ENCODE measurements at places on chromosomes 4 and X.

DNA sequence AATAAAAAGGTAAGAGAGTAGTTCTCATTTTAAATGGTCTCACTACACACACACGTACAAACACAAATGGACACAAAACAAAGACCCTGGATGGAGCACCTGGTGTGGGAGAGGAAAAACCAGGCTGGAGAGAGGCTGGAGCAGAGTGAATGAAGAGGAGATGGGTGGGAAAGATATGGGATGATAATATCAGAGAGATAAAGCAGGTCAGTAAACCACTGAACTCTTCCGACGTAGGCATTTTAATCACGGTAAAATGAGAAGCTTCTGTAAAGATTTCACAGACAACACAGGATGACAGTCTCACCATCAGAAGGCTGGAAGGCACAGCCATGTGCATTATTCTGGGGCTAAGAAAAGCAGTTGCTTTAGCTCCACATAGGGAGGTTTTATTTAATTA, 532.8 kb downstream of the KCNIP4 start:
- DNase-seq, result no peak

DNA sequence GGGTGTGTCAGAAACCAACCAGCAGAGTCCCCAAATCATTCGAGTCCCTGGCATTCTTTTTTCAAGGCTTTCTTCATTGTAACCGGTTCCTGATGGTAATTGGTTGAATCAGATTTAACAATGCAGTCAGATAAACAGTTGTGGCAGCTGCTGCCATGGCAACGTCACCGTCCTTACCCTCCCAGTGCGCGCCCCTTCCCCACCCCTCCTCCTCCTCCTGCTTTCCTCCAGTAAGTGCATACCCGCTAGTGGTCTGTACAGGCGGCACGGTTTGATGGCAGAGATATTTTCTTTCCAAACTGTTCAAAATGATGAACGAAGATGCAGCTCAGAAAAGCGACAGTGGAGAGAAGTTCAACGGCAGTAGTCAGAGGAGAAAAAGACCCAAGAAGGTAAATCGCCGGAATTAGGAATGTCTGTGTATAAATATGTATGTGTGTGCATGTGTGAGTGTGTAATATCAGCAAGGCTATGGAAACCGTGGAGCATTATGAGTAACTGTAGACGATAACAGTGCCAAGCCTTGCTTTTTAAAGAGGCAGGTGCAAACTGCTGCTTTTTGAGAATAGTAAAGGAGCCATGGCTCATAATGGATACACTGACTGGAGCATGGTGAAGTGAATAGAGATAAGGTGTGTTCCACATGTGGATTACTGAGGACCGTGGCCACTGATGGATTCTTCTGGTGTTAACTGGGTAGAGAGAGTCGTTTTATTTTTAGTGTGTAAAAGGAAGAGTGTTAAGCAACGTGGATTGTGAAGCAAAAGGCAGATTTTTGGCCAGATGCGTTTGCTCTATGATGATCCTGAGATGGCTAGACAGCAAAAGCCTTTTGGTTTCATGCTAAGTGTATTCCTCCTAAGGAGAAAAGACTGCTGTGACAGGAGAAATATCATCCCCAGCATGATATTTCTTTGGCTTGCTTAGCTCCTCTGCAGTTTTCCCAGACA, at the start of gene ANK2:
TSS of gene ANK2 (plus strand) at position 233 of the 950 bp plus-strand sequence. CDS start at position 309, 76 bp downstream.
- DNase-seq, result no peak

- no peak for DNase-seq
These were observed 86.2 kb upstream of the KIT start for GRCh38 chr4:54571293-54572151.

- DNase-seq, result no peak
These were observed 478.9 kb downstream of the KCNIP4 start for GRCh38 chr4:21469438-21470300.

- no peak for DNase-seq
These were observed 3.0 kb downstream of the ZIC3 start for GRCh38 chrX:137568741-137569469.

GRCh38 chrX:9747644-9748043, 18.0 kb downstream of the GPR143 start:
- DNase-seq, result no peak

DNA sequence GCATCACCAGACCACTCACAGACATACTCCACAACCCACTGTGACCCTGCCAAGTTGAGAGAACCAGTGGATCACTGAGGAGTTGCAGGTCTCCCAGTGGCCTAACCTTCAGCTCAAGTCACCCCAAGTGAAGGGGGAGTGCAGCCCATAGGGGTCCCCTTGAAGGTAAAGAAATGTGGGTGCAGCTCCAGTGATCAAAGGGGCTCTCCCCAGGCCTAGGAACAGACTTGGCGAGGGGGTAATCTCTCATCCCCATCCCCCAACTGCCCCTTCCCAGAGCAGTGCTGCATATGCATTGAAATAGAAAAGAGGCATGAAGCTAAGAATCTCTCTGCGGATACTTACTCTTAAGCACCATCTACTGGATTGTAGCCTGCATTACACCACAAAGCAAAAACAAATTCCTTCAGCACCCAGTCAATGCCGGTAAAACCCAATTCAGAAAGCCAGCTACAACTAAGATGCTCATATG, 27.0 kb downstream of the MAGEE1 start:
- DNase-seq, result no peak

GRCh38 chr4:123018396-123018775, 96.0 kb upstream of the NUDT6 start:
- DNase-seq, result no peak

DNA sequence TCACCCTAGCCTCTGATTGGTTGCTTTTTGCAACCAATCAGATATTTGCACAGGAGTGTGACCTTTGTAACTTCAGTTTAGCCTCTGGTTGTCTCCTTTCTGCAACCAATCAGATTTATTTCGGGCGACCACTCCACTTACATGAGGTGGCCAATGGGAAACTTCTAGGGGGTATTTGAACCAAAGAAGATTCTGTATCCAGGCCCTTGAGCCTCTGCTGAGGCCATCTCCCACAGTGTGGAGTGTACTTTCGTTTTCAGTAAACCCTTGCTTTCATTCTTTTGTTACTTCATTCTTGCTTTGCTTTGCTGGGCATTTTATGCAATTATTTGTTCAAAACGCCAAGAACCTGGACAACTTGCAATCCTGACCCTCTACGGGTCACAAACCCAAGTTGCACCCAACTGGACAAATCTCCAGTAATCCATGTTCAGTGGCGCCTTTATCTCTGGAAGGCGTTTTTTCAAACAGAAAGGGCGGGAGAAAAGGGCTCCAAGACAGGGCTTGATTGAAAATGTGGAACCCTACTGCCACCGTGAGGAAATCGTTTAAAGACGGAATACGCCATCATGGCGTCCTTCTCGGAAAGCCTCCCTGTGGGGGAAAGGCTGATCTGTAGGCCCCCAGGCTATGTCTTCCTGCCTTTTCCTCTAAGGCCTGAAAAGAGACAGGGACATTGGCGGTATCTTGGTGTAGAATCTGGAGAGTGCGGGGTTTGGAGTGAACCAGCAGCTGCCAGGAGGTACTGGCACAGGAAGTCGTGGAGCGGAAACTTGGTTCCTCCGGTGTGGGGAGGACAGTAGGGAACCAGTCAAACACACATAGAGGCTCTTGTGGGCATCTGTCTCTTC, 184.6 kb downstream of the OR13H1 start:
- no peak for DNase-seq

GRCh38 chrX:1281521-1281920, 12.9 kb downstream of the CSF2RA start:
- no peak for DNase-seq

GRCh38 chr4:104504536-104504935, 9.8 kb upstream of the CXXC4 start:
- DNase-seq, result no peak

DNA sequence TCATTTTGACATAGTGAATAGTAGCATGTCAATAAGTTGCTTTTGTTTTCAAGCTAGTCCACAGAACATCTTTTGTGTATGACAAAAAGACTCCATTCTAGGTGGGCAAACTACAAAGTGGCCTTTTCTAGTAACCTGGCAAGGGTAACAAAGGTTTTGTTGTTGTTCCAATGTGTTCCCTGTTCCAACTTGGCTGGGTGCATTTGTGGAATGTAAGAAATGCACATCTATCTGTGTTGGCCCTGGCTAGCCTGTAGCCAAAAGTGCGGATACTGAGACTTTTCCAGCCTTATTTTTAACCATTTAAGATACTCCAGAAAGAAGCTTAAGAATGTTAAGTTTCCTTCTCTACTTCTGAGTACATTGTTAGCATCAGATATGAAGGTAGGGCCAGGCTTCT, 118.7 kb upstream of the CHRDL1 start:
- DNase-seq, result no peak

DNA sequence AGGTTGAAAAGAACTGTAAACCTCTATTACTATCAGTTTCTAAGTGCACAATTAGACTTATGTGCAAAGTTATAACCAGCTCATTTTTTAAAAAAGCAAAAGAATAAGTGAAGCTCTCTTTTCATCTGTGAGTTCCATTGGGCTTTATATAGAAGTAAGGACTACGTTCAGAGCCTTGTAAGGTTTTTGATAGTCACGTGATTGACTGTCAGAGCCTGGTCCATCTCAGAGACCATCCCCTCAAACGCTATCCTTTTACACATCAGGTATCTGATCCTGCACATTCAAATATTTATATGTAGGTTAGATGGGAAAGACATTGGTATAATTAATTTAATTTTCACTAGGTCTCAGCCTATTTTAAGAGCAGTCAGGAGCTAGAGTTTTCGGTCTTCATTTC, 279.3 kb downstream of the INPP4B start:
- no peak for DNase-seq

- DNase-seq, result no peak
These were observed 50.6 kb downstream of the ATP11C start for GRCh38 chrX:139882299-139882698.

GRCh38 chrX:87616371-87616770, 98.8 kb downstream of the KLHL4 start:
- no peak for DNase-seq

- DNase-seq, result no peak
These were observed 108.7 kb upstream of the PAK3 start for GRCh38 chrX:110987292-110987691.
